ENCODE measurements at places on chromosomes 3 and 15.
A peak's percentile ranks its signal among the peaks of the same experiment; 100 is the strongest.

GRCh38 chr3:190696777-190697501 is 165.6 kb downstream of the GMNC start:
- H3K4me3 ChIP-seq: no peak overlapping the region
- DNase-seq: peak; percentile 12
- no peaks in the 10 kb centered on the region for H3K36me3 ChIP-seq
- H3K27me3 ChIP-seq: no peaks in the 10 kb centered on the region
- peaks cover under 1% of the 10 kb centered on the region for H3K4me1 ChIP-seq
- no peak overlapping the region for H3K27ac ChIP-seq

DNA sequence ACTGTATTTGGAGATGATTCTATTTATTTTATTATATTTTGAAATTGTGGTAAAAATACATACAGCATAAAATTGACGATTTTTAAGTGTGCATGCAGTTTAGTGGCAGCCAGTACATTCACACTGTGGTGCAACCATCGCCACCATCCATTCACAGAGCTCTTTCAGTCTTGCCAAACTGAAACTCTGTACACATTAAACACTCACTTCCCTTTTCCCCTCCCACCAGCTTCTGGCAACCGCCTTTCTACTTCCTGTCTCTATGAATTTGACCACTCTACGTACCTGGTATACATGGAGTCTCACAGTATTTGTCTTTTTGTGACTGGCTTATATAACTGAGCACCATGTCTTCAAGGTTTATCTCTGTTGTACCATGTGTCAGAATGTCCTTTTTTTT is 303.3 kb upstream of the ATP10A start:
- DNase-seq: no peak
- H3K36me3 ChIP-seq: no peaks in the 10 kb centered on the region
- no peaks in the 10 kb centered on the region for H3K4me1 ChIP-seq
- H3K27ac ChIP-seq: no peak overlapping the region
- H3K4me3 ChIP-seq: no peak overlapping the region
- no peaks in the 10 kb centered on the region for H3K27me3 ChIP-seq

DNA sequence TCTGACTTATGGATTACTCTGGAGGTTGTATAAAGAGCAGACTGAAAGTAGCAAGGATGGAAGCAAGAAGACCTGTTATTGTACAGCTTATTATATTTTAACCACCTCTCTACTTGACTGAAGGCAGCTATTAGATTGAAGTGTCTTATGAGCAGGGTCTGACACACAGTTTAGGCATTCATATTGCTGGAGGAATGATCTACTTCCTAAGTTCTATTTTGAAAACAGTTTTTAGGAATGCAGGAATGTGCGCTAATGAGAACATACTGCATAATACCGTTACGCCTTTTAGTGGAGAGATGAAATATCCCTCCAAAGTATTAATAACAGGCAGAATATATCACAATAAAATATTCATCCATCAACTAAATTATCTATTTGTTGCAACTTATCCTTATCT is 193.3 kb downstream of the ISL2 start:
- H3K4me1 ChIP-seq: no peaks in the 10 kb centered on the region
- H3K27ac ChIP-seq: no peak overlapping the region
- no peaks in the 10 kb centered on the region for H3K27me3 ChIP-seq
- H3K36me3 ChIP-seq: no peaks in the 10 kb centered on the region
- no peak overlapping the region for H3K4me3 ChIP-seq

- H3K27ac ChIP-seq: no peak overlapping the region
- H3K4me1 ChIP-seq: no peaks in the 10 kb centered on the region
Observed at GRCh38 chr15:76664895-76665294, 240.2 kb downstream of the SCAPER start.

- no peak overlapping the region for H3K27ac ChIP-seq
- H3K36me3 ChIP-seq: no peaks in the 10 kb centered on the region
- H3K27me3 ChIP-seq: no peaks in the 10 kb centered on the region
- no peak for DNase-seq
- H3K4me3 ChIP-seq: no peak overlapping the region
Observed at GRCh38 chr15:63323798-63324563, 46.6 kb downstream of the APH1B start.

- H3K4me3 ChIP-seq: no peak overlapping the region
- no peak overlapping the region for H3K27ac ChIP-seq
- H3K4me1 ChIP-seq: no peaks in the 10 kb centered on the region
- no peaks in the 10 kb centered on the region for H3K27me3 ChIP-seq
- no peaks in the 10 kb centered on the region for H3K36me3 ChIP-seq
- no peak for DNase-seq
Observed at GRCh38 chr3:29307295-29307694, 26.4 kb downstream of the RBMS3 start.

DNA sequence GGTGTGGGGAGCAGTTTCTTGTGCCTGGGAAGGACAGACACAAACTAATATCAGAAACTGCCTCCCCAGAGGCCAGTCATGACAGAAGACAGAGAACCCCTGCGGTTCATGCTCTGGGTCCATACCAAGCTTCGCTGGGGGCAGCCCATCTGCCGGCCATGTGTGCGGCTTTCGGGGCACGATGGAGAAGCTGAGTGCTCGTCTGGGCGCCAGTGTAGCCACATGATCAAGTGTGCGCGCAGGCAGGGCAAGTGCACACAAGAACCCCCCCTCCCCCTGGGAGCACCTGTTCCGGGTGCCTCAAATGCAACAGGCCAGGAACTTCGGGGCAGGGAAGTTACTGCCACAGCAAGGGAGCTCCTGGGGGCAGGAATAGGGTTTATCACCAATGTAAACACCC is 1.8 kb downstream of the ADAMTS17 start:
- H3K27me3 ChIP-seq: peaks cover 14% of the 10 kb centered on the region
- H3K4me1 ChIP-seq: peaks cover 1% of the 10 kb centered on the region
- H3K36me3 ChIP-seq: no peaks in the 10 kb centered on the region
- H3K27ac ChIP-seq: no peak overlapping the region

GRCh38 chr3:27532426-27533260 is 48.5 kb upstream of the SLC4A7 start:
- no peak for DNase-seq
- H3K4me1 ChIP-seq: peaks cover 9% of the 10 kb centered on the region

DNA sequence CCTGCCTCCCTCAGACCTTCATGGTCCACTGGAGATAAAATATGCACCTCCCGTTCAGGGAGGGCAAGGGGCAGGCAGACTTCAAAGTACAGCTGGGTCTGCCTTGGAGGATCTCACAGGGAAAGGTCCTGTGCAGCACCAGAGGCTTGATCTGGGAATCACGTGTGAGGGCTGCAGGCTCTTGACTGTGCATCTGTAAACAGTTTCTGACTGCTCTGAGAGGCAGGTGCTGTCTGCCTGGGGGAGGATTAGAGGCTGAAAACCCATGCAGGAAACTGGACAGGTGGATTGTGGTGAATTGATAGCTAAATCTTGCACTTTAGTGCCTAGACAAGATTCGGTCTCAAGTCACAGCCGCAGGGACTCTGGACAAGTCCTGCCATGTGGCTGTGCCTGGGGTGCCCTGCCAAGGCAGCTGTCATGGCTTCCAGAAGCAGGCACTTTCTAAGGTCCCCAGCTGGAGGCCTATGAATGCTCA is 239.3 kb downstream of the EPHB1 start:
- peaks cover 13% of the 10 kb centered on the region for H3K4me1 ChIP-seq
- no peaks in the 10 kb centered on the region for H3K36me3 ChIP-seq
- no peaks in the 10 kb centered on the region for H3K27me3 ChIP-seq
- no peak overlapping the region for H3K4me3 ChIP-seq
- DNase-seq: no peak
- H3K27ac ChIP-seq: no peak overlapping the region

DNA sequence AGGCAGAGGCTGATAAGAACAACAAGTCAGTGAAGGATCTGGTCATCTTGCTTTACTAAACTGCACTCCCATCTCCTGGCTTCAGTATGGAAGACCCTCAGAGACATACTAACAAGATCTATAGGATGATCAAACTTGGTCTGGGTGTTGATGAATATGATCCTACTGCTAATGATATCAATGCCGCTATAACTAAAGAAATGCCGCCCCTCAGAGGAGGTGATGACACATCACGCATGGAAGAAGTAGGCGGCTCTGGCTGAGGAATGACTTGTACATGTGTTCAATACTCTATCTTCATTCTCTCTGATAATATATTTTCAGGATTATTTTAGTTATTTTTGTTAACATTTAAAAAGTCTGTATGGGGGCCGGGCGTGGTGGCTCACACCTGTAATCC is 17.5 kb upstream of the EIF2B5 start:
- no peak for DNase-seq
- H3K27ac ChIP-seq: no peak overlapping the region
- no peak overlapping the region for H3K4me3 ChIP-seq
- no peaks in the 10 kb centered on the region for H3K4me1 ChIP-seq

DNA sequence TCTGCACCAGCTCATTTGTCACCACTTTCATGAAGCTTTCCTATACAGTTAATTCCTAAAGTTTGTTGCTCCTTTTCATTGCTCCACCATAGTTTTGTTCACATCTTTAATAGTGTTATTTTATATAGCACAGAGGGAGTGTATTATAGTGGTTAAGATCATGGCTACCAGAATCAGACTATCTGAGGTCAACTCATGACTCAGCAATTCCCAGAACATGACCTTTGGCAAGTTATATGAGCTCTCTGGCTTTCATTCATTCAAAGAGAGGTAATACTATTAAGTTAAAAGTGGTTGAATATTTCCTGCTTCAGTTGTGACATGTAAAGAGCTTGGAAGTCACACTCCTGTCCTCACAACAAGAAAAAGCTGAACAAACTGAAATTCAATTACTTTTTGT is 1073.5 kb downstream of the NAALADL2 start:
- no peak overlapping the region for H3K4me3 ChIP-seq
- no peaks in the 10 kb centered on the region for H3K36me3 ChIP-seq
- no peak for DNase-seq
- no peak overlapping the region for H3K27ac ChIP-seq
- no peaks in the 10 kb centered on the region for H3K27me3 ChIP-seq
- H3K4me1 ChIP-seq: no peaks in the 10 kb centered on the region

DNA sequence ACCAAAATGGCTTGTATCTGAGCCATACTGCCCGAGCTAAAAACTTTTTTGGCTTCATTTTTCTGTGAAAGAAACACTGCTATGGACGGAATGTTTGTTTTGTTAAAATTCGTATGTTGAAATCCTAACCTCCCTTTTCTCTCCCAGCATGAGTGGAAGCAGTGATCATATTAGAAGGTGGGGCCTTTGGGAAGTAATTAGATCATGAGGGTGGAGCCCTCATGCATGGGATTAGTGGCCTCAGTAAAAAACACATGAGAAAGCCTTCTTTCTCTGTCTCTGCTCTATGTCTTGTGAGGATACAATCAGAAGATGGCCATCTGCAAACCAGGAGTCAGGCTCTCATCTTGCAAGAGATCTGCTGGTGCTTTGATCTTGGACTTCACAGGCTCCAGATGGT is 7.4 kb upstream of the FNDC3B start:
- H3K4me1 ChIP-seq: no peaks in the 10 kb centered on the region
- DNase-seq: no peak
- H3K4me3 ChIP-seq: no peak overlapping the region
- no peak overlapping the region for H3K27ac ChIP-seq

DNA sequence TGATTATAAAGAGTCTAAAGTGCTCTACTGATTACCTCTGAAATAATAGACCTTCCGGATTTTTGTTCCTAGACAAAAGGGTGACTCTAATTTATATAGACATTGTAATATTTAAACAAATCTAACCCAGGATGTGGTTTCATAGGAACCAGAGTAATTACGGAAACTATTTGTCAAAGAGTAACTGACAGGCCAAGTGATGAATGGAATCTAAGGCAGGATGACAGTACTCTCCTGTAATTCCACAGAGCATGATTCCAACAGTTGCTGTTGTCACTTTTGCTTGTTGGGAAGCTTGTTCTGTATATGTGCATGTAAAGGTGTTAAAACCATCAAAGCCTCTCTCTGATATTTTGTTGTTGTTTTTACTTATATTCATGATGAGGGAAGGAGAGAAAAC is 1141.0 kb downstream of the IGSF11 start:
- H3K4me3 ChIP-seq: no peak overlapping the region
- H3K36me3 ChIP-seq: no peaks in the 10 kb centered on the region
- no peak overlapping the region for H3K27ac ChIP-seq
- H3K4me1 ChIP-seq: peaks cover 2% of the 10 kb centered on the region
- DNase-seq: no peak
- H3K27me3 ChIP-seq: no peaks in the 10 kb centered on the region

- no peak overlapping the region for H3K4me3 ChIP-seq
- H3K4me1 ChIP-seq: peaks cover 1% of the 10 kb centered on the region
- no peak overlapping the region for H3K27ac ChIP-seq
- H3K27me3 ChIP-seq: no peaks in the 10 kb centered on the region
- H3K36me3 ChIP-seq: no peaks in the 10 kb centered on the region
Observed at GRCh38 chr3:104939196-104939595, 427.5 kb upstream of the ALCAM start.

DNA sequence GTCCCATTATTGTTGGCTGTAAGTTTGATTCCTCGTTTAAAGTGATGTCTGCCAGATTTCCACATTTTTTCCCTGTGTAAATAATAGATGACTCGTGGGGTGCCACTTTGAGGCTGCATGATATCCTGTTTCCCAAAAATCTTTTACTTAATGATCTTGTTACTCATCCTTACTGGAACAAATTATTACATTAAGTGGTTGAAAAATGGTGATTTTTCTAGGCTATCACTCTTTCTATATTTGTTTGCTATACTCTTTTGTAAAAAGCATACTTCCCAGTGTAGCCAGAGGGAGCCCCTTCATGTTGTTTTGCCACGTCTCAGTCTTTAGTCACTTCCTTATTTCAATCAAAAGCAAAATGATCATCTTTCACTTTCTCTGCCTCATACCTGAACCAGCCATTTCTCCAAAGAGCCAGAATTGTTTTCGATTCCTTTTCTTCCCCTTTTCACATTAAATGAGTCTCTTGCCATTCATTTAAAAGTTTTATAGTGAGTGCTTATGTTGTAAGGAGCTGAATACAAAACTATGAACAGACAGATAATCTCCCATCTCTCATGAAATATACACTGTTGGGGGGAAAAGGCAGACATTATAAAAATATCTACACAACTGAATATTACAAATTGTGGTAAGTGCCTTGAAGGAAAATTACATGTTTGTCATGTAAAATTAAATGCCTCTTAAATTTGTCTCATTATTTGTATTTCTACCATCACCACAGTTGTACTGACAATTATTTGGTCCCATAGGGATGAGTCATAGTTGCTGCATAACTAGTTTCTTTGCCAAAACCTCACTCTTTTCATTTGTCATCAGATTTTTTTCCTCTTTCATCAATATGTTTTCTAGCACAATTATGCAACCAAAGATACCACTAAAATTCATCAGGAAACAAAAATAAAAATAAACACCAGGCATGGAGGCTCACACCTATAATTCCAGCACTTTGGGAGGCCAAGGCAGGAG is 41.5 kb downstream of the ADGRG7 start:
- no peaks in the 10 kb centered on the region for H3K4me1 ChIP-seq
- no peak for DNase-seq
- no peaks in the 10 kb centered on the region for H3K36me3 ChIP-seq
- no peaks in the 10 kb centered on the region for H3K27me3 ChIP-seq

DNA sequence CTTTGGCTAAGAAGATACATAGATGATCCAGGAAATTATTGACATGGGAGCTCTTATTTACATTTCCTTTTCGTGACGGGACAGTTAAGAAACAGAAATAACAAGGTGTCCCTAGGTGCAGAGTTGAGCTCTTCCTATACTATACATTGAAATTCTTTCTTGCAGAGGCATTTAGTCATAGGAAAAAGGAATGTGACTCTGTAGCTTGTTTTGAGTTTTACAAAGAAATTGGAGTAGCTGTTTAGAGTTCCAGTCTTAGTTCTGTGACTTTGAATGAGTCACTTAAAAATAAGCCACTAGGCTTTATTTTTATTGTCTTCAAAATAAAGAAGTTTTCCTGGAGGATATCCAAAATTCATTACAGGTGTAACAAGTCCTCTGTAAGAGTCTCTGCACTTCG is 723.5 kb upstream of the SGO1 start:
- H3K36me3 ChIP-seq: no peaks in the 10 kb centered on the region
- H3K27ac ChIP-seq: no peak overlapping the region
- no peaks in the 10 kb centered on the region for H3K4me1 ChIP-seq
- no peaks in the 10 kb centered on the region for H3K27me3 ChIP-seq
- no peak for DNase-seq
- H3K4me3 ChIP-seq: no peak overlapping the region

Data from neuronal stem cell (in vitro differentiated cells).